ENCODE measurements at places on chromosomes 11 and 22.
A peak's percentile ranks its signal among the peaks of the same experiment; 100 is the strongest.

- no peak for DNase-seq
These were observed 4.6 kb downstream of the TRABD start for GRCh38 chr22:50190182-50190940.

DNA sequence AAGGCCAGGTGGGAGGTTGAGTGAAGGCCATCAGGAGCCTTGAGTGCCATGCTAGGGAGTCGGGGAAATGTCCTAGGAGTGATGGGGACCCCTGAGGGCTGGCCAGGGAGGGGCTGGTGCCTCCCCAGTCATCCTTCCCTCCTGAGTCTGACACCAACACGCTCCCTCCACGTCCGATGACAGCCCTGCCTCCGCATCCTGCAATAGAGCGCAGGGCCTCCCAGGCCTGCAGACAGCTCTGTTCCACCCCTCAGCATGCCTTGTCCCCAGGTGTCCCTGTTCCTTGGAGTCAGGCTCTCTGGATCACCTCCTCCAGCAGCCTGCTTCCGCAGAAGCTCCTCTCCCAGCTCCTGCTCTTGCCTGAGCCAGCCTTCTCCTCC, 3.1 kb downstream of the RAC2 start:
- DNase-seq = no peak

DNA sequence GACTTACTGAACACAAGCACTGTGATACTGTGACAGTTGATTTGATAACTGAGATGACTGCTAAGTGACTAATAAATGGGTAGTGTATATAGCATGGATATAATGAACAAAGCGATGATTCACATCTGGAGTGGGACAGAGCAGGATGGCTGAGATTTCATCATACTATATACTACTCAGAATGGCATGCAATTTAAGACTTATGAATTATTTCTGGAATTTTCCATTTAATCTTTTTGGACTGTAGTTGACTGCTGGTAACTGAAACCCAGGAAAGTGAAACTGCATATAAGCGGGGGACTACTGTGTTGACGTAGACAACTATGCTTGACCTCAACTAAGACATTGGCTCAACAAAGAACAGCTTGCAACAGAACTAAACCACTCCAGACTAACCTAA, 20.0 kb upstream of the NUCB2 start:
- no peak for DNase-seq

- no peak for DNase-seq
These were observed 1.5 kb downstream of the SLC43A1 start for GRCh38 chr11:57513911-57514537.

DNA sequence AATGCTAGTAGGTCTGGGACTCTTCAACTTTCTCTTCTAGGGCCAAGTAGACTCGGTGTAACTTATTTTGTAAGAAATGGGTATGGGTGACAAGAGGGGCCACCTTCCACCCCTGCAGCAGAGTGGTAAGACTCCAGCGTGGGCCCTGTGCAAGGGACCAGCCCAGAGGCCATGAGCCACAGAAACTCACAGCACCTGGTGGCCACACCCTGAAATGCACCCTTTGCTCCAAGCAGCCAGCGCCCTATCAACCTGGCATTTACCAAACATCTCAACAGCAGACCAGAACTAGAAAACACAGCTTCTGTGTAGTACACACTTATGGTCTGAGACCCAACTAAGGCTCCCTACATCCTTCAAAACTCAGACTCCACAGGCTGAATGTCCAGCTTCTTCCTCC, 5.7 kb downstream of the CDCA5 start:
- no peak for DNase-seq

GRCh38 chr11:117843666-117844484, 19.3 kb upstream of the FXYD2 start:
- peak; percentile 63 for DNase-seq

GRCh38 chr11:44886790-44887140, 63.9 kb downstream of the TP53I11 start:
- no peak for DNase-seq

DNA sequence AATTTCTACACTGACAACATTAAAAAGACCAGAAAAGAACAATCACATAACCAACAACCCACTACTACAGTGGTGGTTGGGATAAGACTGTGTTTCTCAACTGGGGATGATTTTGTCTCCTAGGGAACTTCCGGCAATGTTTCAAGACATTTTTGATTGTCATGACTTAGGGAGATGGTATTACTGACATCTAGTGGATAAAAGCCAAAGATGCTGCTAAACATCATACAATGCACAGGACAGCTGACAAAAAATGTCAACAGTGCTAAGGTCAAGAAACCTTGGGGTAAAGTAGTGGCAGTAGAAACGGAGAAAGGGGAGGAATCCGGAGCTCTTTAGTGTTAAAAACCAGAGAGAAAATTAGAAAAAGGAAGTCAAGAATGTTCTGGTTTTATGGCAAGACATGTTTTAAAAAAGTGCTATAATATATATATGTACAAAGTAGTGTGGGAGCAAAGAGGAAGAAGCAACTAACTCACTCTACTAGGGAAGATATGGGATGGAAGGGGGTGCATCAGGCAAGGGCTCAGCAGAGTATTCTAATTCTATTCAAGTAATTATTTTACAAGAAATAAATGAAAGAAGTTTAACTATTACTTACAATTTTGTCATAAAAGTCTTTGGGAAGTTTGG, 37.2 kb downstream of the CKAP5 start:
- no peak for DNase-seq

- DNase-seq = no peak
These were observed 39.3 kb downstream of the PDGFB start for GRCh38 chr22:39205344-39206021.

DNA sequence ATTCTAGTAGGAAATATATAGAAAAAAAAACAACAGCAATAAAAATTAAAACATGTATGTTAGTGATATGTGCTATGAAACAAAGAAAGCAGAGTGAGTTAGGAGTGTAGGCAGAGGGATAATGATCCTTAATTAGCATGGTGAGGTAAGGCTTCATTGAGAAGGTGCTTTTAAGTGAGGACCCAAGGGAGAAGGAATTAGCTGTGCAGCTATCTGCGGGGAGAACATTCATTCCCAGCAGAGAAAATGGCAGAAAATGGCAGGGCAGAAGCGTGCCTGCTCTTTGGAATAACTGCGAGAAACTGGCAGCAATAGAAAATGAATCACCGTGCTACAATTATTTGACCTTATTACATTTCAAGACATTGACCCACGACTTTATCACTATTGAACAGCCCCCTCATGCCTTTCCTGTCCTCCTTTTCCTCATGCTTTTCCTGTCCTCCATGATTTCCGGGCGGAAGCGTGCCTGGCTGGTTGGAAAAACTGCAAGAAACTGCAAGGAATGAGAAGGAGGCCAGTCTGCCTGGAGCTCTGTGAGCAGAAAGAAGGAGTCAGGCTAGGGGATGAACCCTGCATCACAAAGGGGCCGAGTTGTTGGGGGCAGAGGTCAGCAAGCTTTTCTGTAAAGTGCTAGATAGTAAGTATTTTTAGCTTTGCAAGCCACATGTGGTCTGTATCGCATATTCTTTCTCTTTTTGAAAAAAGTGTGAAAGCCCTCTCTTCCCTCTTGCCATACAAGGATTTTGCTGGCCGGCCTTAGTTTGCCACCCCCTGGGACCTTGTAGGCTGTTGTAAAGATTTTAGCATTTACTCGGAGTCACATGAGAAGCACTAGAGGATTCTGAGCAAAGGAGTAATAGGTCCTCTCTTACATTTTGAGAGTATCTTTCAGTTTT, 37.1 kb upstream of the SWAP70 start:
- no peak for DNase-seq

DNA sequence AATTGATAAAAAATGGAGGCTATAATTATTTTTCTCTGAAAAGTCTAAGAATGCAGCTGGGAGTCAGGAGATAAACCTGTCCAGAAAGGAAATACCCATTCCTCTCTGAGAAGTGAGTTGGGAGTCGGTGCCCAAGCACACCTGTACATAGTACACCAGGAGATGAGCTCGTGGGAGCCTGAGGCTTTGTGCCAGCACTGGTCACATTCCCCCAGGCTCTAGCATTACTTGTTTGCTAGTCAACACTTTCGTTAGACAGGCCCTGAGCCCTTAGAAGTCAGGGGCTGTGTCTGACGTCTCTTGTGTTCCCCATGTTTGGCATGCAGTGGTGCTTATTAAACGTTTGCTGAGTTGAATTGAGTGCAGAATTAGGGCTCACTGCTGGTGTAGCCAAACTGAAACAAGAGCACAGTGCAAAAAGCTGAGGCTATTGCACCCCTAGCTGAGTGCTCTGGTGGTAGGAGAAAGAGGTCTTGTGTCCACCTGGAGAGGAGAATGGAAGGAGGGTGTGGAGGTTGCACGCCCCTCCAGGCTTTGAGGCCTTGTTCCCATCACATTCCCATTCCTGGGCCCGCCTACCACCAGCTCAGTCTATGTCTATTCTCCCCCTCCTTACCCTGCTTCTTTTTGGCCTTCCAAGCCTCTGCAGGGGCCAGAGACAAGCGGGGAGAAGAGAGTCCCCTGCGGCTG, 6.8 kb downstream of the ROBO4 start:
- DNase-seq = no peak

- DNase-seq = no peak
These were observed 39.9 kb downstream of the MS4A2 start for GRCh38 chr11:60128376-60128775.

DNA sequence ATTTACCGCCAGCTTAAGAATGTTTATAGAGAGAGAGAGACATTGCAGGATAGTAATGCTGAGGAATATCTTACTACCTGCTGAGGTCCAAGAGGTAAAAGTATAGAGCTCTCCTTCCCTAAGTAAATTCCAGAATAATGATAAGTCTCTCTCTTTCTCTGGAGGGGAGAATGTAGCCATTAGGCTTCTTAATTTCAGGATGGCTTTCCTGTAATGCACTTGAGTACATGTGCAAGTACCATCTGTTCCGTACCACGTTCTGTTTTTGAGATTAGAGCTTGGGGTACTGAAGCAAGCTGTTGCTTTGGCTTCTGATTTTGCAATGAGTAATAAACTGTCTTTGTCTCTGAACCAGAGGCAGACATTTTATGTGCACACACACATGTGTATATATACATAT, 1314.0 kb downstream of the JRKL start:
- no peak for DNase-seq

DNA sequence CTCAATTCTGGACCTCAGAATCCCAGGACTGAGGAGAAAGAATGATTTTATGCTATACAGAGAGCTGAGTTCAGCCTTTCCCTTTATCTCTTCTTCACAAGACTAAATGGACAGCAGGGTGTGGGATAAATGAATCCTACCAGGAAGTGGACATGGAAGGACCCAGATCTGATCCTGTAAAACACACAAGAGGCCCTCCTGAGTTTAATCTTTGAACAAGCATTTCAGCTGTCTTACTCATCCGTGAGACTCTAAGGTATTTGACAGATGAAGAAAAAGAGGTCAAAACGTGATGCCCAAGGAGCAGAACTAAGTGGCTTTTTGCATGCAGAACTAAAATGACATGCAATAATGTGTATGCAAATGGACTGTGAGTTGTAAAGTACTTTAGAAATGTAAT, 511.3 kb downstream of the DLG2 start:
- DNase-seq = no peak

DNA sequence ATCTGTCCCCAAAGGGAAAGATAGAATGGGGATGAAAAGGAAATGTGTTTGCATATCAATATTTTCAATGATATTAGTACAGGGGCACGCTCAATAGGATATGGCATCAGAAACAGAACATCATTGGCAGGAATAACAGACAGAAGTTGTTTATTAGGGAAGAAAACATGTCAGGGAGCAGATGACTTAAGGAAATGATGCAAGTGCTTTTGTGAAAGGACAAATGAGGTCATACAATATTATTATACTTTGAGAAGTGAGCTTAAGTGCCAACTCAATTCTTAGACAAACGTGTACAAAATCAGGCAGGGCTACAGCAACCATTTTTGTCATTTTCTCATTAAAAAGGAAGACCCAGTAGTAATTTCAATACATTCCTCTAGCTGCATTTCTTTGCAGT, 388.4 kb downstream of the SOX6 start:
- DNase-seq = no peak

DNA sequence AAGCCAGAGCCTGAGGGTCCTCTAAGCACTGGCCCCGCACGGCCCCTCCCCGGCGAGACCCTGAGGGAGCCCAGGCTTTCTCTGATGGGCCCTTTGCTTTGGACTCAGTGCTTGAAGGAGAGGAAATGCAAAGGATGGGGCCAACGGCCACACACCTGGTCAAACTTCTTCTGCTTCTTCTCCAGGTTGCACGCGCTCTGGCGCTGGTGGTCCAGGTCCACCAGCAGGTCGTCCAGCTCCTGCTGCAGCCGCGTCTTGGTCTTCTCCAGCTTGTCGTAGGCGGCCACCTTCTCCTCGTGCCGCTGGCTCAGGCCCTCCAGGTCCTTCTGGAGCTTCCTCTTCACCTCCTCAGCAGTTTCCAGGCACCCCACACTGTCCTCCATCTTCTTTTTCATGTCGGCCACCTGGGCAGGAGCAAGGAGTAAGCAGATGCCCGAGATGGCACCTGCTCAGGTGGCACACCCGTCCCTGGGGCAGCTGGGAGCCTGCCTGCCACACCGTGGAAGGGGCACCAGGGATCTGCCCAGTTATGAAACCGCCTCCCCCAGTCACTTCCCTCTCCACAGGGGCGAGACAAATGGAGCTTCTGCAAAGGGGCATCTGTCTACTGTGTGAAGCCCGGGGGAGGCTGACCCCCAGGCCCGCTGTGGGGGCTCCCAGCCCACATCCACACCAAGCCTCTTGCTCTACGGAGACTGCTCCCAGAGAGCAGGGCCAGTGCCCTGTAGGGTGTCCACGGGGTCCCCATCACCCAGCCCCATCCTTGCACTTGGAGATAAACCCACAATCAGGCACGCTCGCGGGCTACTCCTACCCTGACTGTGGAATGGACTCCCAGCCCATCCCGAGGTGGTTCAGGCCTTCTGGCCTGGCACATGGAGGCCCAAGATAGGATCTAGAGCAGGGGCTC, 39.2 kb downstream of the APOL1 start:
- no peak for DNase-seq

- peak; percentile 82 for DNase-seq
These were observed at the start of gene IRF7 for GRCh38 chr11:615504-616319. TSS of gene IRF7 (minus strand) at chr11:615950. CDS start at chr11:615364, 586 bp downstream.

GRCh38 chr11:1202154-1202775, 20.6 kb upstream of the MUC5B start:
- no peak for DNase-seq

GRCh38 chr22:49687786-49688515, 139.7 kb downstream of the BRD1 start:
- no peak for DNase-seq

GRCh38 chr11:4184163-4184916, 89.7 kb downstream of the RRM1 start:
- DNase-seq = no peak

GRCh38 chr22:37431366-37431765, 4.1 kb upstream of the ELFN2 start:
- no peak for DNase-seq
